ENCODE measurements at places on chromosomes 7 and 10.

DNA sequence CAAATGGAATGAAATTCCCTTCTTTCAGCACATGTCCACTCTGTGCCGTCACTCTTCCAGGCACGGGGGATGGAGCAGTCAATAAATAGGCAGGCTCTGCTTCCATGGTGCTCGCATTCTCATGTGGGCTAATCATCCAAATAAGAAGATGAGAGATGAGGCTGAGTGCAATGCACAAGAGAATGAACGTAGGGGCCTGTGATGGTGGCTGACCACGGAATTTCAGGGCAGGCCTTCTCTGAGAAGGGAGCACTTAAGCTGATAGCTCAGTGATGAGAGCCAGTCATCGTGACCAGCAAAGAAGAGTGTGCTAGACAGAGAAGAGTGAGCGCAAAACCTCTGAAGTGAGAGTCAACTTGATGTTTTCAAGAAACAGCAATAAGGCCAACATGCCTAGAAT is 47.9 kb downstream of the TAF3 start:
- no peak for DNase-seq

- DNase-seq: no peak
Observed at GRCh38 chr7:106344861-106345260, 60.1 kb upstream of the NAMPT start.

DNA sequence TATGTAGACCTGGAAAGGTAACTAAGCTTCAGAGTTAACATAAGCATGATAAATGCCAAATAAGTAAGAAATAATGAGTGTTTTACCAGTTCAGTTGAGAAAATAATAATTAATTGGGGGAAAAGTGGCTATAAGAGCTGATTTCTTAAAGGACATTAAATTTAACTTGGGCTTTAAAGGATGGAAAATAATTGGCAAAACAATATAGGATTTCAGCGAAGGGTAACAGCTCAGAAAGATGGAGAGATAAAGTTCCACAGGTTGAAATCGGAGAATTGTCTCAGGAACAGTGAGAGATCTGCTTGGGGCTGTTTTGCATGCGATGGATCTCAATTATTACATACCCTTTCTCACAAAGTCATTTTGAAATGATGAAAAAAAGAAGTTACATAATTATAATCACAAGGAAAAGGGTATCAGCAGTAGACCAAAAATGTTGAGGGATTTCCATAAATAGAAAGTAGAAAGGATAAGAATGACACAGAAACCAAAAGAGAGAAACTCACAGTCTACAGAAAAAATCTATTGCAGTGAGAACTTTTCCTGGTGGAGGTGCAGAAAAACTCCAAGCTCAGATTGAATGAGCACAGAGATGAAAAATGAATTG is 40.1 kb upstream of the ITGB8 start:
- no peak for DNase-seq

DNA sequence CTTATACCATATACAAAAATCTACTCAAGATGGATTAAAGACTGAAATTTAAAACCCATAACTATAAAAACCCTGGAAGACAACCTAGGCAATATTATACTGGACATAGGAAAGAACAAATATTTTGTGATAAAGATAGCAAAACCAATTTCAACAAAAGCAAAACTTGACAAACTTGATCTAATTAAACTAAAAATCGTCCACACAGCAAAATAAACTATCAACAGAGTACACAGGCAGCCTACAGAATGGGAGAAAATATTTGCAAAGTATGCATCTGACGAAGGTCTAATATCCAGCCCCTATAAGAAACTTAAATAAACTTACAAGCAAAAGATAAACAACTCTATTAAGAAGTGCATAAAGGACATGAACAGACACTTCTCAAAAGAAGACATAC is 240.1 kb downstream of the HGF start:
- no peak for DNase-seq

DNA sequence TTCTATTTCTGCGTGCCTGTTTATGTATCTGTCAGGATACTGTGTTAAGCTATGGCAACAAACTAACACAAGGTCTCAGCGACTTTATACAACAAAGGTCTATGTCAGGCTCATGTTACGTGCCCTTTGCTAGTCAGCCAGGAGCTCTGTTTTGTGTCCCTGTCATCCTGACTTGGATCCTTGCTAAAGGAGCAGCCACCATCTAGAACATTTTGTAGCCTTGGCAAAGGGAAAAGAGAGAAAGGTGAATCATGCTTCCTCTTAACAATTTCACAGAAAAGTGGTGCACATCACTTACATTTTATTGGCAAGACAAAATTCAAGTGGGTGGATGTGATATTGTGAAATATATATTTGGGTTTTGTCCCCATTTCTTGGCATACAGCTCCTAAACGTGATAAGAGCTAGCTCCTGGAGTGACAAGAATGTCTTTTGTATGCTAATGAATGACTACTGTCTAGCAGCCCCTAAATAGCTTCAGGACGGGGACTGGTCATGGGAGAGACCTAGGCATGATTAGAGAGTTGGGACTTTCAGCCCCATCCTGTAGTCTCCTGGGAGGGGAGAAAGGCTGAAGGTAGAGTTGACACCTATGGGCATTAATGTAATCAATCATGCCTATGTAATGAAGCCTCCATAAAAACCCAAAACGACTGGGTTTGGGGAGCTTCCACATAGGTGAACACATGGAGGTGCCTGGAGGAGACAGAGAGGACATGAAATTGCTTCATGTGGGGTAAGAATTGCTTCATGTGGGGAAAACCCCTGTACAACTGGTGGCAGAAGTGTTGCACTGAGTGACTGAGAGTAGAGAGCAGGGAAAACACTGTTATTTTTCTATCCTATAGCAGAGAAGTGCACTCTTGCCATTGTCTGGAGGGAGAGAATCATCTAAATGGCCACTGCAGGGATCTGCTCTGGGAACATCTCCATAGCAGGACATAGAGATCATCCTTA is 33.0 kb downstream of the MRPL32 start:
- DNase-seq: no peak

GRCh38 chr10:93945819-93946218 is 47.9 kb upstream of the PLCE1 start:
- DNase-seq: no peak

DNA sequence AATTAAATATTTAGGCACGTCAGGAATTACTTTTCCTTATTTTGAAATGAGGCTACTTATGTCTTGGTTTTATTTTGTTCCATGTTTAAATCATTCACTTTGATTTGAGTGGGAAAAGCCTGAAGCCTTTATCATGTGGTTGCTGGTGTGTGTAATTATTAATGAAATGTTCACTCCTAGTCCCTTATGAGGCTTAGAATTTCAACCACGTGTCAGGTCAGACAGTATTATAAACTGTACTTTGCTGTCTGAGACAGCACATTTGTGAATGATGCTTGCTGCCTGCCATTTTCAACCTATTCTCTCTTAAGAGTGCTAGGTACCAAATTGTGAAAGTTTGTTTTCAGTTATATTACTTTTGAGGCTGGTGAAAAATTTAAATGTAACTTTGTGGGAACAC is 58.9 kb downstream of the COL17A1 start:
- DNase-seq: no peak

- no peak for DNase-seq
Observed at GRCh38 chr7:110718503-110719205, 372.3 kb upstream of the LRRN3 start.

DNA sequence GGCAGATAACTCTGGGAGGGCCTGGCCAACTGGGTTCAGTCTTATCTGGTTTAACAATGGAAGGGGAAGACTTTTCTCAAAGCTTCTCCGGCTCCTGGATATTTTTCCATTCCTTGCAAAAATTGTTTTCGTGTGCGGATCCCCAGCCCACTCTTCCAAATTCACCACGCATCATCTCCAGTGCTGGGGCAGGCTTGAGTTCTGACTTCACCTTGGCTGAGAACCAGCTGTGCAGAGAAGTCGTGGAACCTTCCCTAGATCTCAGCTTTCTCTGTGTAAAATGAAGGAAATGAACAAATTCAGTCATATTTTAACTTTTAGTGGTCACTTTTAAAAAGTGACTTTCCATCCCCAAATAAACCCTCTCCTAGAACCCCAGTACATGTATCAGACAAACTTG is 297.0 kb downstream of the TCF7L2 start:
- DNase-seq: no peak

DNA sequence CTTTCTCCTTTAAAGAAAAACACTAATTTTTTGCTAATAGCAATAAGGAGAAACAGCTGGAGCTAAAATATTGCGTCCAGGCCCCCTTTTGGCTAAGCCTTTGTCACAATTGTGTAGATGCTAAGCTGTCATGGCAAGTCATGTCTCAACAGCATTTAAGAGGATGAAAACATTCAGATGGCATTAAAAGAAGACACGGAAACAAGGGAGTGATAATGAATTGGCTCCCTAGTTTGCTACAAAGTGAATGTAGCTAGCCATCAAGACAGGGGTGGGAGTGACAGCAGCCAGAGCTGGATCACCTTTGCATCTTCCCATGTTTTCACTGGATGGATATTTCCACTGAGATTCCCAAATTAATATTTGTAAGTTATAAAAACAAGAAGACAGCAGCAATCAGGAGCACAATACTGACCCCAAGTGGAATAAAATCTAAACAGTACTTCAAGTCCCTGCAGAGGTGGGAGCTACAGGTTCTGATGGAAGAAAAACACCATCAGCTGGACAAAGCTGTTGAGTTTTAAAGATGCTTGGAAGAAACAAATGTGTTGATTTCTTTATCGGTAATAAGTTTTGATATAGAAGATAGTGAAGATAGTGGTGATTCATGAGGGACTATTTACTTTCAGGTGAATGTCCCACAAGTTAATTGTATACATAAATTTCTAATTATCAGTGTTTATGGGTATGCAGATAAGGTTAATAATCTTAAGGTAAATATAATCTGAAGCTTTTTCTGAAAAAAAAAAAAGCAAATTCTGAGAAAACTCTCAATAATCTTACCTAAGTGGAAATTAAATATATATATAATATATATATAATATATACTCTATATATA is 129.4 kb downstream of the SLC16A9 start:
- DNase-seq: no peak

DNA sequence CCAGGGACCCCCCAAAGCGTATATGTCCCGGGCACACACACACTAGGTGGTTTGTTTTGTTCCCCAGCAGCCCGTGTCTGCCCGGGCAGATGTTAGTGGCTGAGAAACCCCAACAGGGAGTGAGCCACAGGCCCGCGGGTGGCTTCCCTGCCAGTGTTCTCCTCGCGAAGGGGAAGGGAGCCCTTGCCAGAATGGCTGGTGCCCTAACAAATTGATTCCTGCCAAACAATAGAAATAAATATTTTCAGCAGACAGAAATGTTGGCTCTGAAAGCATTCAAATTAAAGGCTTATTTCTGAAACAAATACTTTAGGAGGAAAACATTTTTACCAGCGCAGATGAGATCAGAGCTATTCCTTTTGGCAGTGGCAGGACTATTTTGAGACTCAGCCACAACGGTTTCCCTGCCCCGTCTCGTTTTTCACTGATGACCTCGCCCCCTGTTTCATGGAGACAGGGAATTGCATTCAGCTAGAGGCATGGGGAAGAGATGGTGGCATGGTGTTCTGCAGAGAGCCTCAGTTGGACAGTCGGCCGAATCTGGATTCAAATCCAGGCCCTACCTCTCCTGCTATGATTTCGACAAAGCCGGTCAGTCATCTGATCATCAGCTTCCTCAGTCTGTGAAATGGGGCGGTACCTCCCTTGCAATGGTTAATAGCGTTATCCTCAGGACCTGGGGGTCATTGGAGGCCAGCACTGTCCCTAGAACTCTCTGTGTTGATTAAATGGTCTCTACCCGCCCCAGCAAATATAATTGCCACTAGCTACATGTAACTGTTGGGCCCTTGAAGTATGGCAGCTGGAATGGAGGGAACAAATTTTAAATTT is 84.5 kb downstream of the CUX1 start:
- no peak for DNase-seq

DNA sequence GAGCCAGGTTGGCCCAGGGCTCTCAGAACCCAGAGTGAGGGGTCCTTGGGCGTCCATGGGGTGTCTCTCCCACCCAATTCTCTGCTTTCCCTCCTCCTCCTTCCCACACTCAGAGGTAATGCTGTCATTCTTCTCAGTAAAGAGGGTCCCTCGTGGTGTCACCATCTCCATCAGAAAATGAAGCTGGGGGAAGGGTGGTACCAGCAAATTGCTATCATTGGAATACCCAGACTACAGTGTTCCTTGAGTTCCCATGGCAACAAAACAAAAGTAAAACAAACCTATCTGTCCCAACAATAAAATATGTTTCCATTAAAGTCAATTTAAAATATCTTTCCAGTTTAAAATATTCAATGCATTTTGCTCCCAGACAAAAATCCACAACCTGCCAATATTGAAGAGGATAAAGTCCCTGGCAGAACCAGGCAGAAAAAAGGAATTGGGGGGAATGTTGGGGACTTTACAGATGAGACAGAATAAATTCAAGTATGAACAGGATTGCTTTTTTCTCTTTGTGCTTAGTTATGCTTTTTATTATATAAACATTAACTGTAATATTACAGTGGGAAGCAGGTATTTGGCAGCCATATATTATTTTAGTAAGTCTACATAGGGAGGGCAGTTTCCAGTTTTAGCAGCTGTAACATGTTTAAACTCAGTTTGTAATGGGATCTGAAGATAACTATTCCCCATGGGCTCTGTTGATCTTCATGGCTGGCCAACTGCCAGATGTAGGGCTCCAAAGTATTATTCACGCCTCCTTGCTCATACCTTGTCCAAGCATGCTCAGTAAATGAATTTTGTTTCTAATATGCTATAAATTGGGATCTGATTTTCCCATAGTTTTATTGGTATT is 182.1 kb downstream of the ARID5B start:
- no peak for DNase-seq

- DNase-seq: no peak
Observed at GRCh38 chr7:28069807-28070206, 110.8 kb downstream of the JAZF1 start.

DNA sequence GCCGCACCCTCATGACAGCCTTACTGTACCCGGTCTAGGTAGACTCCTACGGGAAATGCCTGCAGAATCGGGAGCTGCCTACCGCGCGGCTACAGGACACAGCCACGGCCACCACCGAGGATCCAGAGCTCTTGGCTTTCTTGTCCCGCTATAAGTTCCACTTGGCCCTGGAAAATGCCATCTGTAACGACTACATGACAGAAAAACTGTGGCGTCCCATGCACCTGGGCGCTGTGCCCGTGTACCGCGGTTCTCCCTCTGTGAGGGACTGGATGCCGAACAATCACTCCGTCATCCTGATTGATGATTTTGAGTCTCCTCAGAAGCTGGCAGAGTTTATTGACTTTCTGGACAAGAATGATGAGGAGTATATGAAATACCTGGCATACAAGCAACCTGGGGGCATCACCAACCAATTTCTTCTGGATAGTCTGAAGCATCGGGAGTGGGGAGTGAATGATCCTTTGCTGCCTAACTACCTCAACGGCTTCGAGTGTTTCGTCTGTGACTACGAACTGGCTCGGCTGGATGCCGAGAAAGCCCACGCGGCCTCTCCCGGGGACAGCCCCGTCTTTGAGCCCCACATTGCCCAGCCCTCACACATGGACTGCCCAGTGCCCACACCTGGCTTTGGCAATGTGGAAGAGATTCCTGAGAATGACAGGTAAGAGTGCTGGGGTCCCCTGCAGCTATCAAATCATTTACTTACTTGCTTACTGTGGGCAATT is 8.5 kb upstream of the CHCHD1 start:
- peak; percentile 38 for DNase-seq

DNA sequence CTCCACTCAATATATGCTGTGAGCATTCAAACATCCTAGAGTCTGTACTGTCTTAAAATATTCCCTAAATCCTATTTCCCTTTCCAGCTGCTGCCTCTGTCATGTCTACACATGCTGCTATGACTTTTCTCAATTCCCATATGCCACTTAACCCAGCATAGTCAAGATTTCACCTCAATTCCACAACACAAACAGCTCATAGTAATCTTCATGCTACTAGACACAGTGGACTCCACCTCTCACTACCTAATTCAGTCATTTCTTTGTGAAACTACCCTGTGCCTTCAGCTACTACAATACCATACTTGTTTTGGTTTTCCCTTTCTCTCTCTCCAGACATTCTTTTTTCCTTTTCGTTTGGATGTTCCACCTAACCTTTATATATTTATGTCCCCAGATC is 45.5 kb downstream of the GSAP start:
- no peak for DNase-seq
